ENCODE measurements at places on chromosomes 3 and 15. TPM values are rescaled to one million over a fixed set of nuclear protein-coding genes. Genes with fewer than 3 reads are reported as not detected.

Gene PPARG
- 1.3 TPM for total RNA-seq

Gene CDC25A
- 6.9 TPM for total RNA-seq

Gene TTC21A
- total RNA-seq = 12.8 TPM

Gene AQR
- total RNA-seq = 55.7 TPM

Gene EXD1
- 0.63 TPM for total RNA-seq

Gene ZMYND10
- 3.4 TPM for total RNA-seq

Gene GOLGA8B
- 133 TPM for total RNA-seq

Gene PLSCR5
- total RNA-seq = not detected

Gene C3orf49
- not detected for total RNA-seq

Gene COLQ
- 14.4 TPM for total RNA-seq

Gene PPP1R14D
- not detected for total RNA-seq

Gene GOLGA8T
- total RNA-seq = 0.31 TPM

Gene ANKRD63
- 0.94 TPM for total RNA-seq

Gene GOLGA6L4
- 9.4 TPM for total RNA-seq

Gene NKTR
- 449 TPM for total RNA-seq

Gene SI
- total RNA-seq = not detected

Gene NPAP1
- 0.94 TPM for total RNA-seq
